Type B pancreatic cell (in vitro differentiated cells): ENCODE measurements at places on chromosomes 6 and 20. TPM values are rescaled to one million over a fixed set of nuclear protein-coding genes. Genes with fewer than 3 reads are reported as not detected.

DNAAF9 gene
- 17.3 and 19.1 TPM in 2 replicates for total RNA-seq

TRDN gene
- total RNA-seq: 0.34 and 1.3 TPM in 2 replicates

TPX2 gene
- 45.0 and 130 TPM in 2 replicates for total RNA-seq

ZNF343 gene
- total RNA-seq: 10.0 and 16.6 TPM in 2 replicates

SLC22A3 gene
- 0.52 and 0.87 TPM in 2 replicates for total RNA-seq

DPPA5 gene
- total RNA-seq: not detected in 2 replicates

PHACTR2 gene
- total RNA-seq: 59.2 and 69.9 TPM in 2 replicates
